Activated T-cell treated with anti-CD3 and anti-CD28 coated beads for 48 hours (primary cell): ENCODE measurements at places on chromosomes 16 and 17.

GRCh38 chr17:80414508-80414802, 512 bp upstream of the ENDOV start:
- DNase-seq: no peak

GRCh38 chr16:75452464-75453190, 11.9 kb downstream of the TMEM170A start:
- DNase-seq: no peak

GRCh38 chr16:16774389-16774788, 395.4 kb downstream of the NPIPA7 start:
- no peak for DNase-seq

DNA sequence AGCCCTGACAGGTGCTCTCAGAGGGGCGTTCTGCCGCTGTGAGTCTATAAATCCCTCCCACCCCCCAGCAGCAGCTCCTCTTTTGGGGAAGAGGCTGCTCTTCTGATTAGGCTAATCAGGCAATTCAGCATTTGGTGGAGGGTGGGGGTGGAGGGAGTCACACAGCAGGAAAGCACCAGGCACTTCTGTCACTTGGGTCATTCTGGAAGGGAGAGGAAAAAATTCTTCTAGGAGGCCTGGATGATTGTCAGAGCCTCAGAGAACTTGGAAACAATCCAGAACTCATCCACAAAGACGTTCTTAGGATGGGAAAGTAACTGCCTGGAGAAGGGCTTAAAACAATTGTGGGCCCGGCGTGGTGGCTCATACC, 7.3 kb upstream of the SSTR2 start:
- DNase-seq: no peak

GRCh38 chr16:21126518-21126917, 24.1 kb downstream of the DNAH3 start:
- no peak for DNase-seq

DNA sequence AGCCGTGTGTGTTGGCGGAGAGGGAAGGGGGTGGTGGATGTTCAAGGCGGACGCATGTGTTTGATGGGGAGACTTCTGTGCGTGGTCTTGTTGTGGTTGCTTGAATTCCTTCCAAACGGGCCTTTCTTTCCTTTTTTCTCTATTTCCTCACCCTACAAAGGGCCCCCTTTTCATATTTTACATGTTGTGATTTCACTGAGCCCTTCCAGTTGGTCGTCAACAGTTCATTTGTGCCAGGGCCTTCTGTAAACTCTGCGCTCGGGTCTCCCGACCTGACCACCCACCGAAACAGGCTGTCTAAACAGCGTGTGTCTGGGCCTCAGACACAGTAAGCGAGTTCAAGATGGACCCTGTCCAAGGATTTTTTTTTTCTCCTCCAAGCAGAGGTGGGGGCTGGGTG, 228.4 kb downstream of the IRF8 start:
- no peak for DNase-seq

DNA sequence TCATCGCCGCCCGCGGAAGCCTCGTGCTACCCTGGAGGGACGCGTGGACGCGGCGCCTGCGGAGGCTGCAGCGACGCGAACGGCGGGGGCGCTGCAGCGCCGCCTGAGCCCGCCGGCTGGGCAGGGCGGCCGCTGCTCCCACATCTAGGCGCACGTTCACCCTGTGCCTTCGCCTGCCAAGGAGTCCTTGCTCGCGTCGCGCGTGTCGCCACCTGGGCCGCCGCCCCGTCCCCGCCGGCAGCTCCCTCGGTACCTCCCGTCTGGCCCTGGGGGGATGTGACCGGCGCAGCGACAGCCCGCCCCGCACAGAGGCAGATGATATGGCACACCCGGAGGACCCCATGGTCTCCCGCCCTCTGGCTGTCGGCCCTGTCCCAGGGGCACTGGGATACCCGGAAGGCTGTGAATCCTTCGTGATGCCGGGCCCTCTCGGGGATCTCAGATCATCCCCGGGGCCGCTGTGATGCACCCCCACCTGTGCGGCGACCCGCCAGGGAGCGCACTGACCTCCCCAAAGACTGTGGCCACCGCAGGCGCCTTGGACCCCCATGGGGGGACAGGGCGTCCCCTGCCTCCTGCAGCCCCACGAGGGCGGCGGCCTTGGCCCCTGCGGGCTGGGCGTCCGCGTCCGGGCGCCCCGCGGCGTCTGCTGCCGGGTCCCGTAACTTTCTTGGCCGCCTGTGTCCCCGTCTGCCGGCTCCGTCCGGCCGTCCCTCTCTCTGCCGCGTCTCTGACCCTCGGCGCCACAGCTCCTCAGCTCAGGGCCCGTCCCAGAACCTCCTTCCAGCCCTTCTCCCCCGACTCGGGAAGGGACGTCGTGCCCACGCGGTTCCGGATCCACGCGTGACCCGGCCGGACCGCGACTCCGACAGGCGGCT, 689 bp upstream of the TBC1D24 start:
- DNase-seq: peak; percentile 60

DNA sequence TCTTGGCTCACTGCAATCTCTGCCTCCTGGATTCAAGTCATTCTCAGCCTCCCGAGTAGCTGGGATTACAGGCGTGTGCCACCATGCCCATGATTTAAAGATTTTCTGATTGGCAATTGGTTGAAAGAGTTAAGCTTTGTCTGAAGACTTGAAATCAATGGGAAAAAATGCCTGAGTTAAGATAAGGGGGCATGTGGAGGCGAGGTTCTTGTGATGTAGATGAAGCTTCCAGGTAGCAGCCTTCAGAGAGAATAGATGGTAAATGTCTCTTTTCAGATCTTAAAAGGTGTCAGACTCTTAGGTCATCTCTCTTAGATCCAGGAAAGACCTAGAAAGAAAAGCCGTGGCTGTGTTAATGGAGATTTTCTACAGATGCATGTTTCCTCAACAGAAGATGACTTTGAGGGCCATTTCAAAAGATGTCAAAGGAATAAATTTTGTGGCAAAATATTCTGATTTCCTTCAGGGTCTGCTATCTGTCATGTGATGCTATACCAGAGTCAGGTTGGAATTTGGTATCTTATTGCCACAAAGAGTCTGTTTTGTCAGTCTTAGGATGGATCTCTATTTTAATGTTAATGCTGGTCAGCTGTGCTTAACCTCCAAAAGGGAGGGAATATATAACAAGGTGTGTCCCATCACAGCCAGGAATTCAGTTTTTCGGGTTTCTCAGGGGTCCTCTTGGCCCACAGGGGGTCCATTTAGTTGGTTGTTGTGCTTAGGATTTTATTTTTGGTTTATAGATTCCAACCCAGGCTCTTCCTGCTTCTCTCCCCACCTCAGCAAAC, 58.3 kb upstream of the AKTIP start:
- no peak for DNase-seq

DNA sequence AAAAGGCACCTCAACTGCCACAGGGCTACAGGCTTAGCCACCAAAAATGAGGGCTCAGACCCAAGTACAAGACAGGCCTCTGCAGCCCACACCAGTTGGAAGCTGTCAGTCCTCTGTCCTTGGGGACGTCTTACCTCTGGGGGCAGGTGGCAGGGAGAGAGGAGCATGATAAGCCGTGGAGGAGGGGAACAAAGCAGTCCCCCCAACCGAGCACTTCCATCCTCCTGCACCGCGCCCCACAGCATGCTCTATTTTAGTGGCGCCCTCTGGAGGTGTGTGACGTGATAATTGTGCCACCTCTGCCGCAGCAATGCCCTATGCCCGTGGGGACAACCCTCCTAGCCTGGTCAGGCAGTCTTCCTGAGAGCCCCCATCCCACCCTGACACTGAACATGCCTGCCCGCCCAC, 13.6 kb downstream of the G6PC3 start:
- DNase-seq: peak; percentile 34

GRCh38 chr16:1537138-1537577, 3.7 kb downstream of the TMEM204 start:
- DNase-seq: no peak

DNA sequence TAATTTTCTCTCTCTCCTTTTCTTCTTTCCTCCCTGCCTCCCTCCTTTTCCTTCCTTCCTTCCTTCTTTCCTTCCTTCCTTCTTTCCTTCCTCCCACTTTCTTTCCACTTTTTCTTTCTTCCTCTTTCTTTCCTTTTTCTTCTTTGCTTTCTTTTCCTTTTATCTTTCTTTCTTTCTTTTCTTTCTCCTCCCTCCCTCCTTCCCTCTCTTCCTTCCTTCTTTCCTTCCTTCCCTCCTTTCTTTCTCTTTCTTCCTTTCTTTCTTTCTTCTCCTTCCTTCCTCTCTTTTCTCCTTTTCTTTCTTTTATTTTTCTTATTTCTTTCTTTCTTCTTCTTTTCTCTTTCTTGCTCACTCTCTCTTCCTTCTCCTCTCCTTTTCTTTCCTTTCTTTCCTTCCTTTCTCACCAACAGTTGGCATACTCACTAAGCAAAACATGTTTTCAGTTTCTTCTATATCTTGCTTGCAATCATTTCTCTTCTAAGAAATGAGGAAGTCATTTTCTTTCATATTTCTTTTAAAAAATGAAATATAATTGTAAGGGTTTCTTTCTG, 97.1 kb upstream of the MAF start:
- DNase-seq: no peak

DNA sequence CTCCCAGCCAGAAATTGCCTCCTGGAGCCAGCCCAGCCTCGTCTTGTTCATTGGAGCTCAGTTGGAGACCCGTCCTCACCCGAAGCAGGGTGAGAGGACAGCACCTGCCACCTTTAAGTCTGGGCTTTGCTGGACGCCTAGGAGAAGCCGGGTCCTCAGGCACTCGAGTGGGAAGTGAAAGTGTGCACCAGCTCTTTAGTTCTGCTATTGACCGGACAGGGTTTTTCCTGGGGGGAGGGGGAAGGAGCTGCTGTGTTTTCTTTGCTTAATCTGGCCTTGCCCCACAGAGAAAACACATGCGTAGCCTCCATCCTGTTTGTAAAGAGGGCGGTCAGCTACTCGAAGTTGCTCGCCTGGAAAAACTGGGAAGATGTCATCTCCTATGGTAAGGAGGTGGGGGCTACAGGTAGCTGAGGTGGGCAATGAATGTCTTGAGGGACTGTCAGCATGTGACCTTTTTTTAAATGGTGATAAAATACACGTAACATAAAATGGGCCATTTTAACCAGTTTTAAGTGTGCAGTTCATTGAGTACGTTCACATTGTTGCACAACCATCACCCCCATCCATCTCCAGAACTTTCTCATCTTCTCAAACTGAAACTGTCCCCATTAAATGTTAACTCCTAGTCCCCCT, 34.4 kb downstream of the CMIP start:
- no peak for DNase-seq

GRCh38 chr17:70988622-70989021, 819.3 kb downstream of the KCNJ2 start:
- no peak for DNase-seq

- DNase-seq: no peak
Measured at GRCh38 chr17:1640329-1641064, 5.0 kb downstream of the SCARF1 start.

DNA sequence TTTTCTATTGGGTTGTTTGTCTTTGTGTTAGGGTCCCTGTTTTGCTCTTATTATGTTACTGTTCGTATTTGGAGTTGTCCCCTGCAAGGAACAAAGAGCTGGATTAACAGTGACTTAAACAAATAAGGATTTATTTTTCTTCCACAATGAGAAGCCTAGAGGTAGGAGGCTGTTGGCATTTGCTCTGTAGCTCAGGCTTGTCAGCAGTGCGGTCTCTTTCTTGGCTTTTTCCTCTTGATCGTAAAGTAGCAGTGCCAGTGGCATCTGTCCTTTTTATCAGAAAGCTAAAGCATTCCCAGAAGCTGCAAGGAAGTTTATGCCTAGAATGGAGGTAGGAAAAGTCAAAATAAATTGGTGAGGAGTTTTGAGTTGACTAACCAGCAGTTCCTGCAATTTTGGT, 154.1 kb downstream of the HS3ST4 start:
- no peak for DNase-seq

- DNase-seq: no peak
Measured at GRCh38 chr17:65385726-65386125, 175.7 kb downstream of the AXIN2 start.

GRCh38 chr17:68102318-68102758, 66.8 kb downstream of the KPNA2 start:
- no peak for DNase-seq

DNA sequence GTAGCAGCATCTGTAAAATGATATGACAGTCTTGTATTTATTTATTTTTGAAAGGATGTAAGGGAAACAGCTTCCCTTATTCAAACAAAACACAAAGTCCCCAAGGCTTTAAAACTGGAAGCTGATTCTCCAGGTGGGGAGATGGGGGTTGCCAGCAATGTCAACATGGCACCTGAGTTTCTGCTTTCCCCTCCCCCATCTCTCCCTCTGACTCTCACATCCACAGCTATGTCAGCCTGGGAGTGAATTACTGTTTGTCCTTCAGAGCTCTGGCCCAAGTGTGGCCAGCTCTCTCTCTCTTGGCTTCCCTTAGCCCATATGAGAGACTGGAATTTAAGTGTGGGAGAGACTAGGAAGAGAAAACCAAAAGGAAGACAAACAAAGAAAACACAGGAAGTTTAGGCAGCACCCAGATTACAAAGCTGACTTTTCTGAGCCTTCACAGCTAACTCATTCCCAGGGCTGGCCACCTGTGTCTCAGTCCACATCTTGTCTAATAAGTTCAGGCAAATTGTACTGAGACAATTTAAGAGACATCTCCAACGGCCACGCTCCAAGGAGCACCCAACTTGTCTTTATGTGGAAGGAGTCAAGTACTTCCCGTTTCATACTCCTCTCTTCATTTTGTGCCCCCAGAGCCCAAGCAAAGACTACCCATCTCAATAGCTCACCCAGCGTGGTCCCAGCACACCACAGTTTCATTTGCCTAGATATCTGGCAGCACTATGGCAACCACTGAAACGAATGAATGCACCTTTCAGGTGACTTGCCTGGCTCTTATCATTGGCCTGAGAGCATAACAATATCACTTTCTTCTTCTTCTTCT, 69.2 kb downstream of the SOX9 start:
- DNase-seq: no peak

DNA sequence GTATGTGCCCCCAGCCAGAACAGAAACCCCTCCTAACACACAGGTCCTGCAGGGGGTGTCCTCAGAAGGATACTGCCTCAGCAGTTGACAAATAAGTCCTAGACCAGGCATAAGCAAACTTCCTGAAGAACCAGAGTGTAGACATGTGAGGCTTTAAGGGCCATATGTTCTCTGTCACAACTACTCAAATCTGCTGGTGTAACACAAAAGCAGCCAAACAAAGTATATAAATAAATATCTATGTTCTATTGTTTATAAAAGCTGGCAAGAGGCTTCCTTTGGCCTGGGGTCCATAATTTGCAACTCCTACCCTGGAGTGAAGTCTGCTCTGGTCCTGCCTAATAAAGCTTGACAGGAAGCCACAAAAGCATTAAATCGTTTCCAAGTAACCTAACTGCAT, 9.9 kb downstream of the FAM83G start:
- DNase-seq: no peak

GRCh38 chr17:38556239-38556638, 49.5 kb downstream of the SRCIN1 start:
- DNase-seq: no peak

GRCh38 chr16:798666-799065, 1.9 kb downstream of the GNG13 start:
- no peak for DNase-seq
